ENCODE measurements at places on chromosomes 2 and 18.

GRCh38 chr2:98931596-98931995, 4.4 kb downstream of the CRACDL start:
- no peak for DNase-seq

GRCh38 chr2:109275120-109276012, 146.4 kb downstream of the SH3RF3 start:
- no peak for DNase-seq

- DNase-seq: no peak
Measured at GRCh38 chr18:35862119-35862640, 110.3 kb upstream of the RMP24 start.

DNA sequence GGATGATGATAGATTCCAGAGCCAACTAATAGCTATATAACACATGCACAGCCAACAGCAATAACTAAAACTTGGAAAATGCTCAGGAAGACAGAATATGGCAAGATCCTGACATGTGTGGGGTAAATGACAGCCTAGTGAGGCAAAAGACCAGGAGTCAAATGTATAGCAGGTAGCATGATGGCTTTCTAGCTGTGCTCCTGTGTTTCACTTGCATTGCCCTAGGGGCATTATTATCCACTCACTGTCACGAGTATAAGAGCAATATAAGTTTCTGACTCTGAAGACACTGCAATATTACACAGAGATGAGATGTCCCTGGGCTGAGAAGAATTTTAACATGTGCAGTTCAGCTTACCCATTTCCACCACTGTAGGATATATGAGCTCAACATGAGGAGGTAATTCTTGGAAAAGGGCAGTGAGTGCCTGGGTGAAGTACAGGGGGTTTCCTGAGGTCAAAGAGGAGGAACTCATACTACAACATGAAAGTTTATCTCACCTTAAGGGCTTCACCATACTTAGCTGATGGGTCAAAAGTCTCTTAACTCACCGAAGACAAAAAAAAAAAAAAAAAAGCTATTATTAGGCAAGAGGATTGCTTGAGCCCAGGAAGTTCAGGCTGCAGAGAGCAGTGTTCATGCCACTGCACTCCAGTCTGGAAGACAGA, 1385.6 kb upstream of the SLC39A10 start:
- DNase-seq: no peak

DNA sequence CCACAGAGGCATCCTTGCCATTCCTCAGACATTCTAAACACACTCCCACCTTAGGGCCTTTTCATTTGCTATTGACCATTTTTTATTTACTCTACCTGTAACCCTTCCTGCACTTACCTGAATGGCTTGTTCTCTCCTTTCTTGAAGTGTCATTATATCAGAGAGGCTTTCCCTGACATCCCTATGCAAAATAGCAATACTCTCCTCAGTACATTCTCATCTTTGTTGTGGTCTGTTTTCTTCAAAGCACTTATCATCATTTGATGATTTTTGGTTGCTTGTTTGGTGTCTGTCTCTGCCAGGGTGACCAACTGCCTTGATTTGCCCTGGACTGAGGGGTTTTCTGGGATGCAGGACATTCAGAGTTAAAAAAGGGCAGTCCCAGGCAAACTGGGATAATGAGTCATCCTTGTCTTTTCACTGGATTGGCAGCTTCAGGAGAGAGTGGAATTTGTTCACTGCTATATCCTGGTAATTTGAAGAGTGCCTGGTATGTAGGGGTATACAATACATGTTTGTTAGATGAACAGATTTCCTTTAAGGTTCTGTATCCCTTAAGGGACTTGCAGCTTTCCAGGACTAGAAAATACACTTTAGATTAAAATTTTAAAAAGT, 102.4 kb downstream of the BABAM2 start:
- DNase-seq: no peak

GRCh38 chr2:175206866-175207265, 25.4 kb upstream of the ATP5MC3 start:
- DNase-seq: no peak

DNA sequence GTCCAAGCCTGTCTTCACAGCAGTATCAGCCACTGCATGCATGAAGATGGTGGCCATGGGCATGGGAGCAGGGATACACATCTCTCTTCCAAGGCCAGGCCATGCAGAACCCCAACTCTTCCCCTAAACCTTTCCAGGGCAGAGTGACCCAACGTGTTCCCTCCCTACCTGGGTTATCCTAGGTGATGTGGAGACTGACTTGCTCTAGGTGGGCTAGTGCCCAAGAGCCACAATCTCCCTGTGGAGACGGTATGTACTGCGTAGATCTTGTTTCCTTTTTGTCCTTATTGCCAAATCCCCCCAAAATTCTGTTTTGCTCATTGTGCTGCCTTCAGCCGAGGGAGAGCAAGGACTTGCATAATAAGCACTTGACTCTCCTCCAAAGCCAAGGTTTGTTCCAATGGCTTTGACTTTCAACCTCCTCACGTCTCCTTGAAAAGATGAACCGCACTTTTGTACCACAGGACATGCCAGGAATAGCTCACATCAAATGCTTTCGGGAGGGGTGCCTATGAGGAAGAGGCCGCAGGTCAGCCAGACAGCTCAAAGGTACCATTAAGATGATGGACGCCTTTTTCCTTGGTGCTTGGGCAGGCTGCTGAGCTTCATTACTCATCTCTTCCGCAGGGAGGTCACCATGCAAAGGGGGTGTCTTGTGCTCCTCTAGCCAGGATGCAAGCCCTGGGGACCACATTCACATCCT, 76.2 kb upstream of the GLI2 start:
- DNase-seq: no peak

DNA sequence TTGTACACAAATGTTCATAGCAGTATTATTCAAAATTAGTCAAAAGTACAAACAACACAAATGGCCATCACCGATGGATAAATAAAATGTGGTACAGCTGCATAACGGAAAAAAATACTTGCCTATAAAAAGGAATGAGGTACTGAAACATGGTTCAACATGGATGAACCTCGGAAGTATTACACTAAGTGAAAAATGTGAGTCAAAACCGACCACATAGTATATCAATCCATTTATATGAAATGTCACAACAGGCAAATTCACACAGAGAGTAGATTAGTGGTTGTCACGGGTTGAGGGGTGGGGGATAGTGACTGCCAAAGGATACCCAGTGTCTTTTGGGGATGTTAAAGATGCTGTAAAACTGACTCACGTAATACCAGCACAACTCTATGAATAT, 3.5 kb downstream of the SS18 start:
- DNase-seq: no peak

- DNase-seq: no peak
Measured at GRCh38 chr2:185567940-185568339, 170.7 kb upstream of the FSIP2 start.

Data from T-helper 2 cell (primary cell).